SHP77 (cell line): ENCODE measurements at places on chromosomes 3 and 15.

DNA sequence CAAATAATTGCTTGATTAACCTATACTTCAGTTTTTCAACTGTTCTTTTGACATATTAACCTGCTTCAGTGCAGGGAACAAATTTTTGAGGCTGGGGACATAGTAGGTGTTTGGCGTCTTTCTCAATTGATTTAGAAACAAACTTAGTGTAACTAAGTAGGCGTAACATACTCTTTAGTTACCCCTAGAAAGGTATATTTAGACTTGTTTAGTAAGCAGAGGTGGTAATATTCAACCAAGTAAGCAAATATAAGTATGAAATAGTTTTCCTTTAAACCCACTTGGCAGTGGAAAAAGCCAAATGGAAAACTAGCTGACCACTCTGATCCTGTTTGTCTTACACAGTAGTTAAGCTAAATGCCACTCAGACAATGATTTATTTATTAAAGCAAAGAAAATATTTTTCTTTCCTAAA lies 113.2 kb downstream of the MBNL1 start:
- DNase-seq = no peak

GRCh38 chr3:72591522-72592421 lies 256.5 kb downstream of the SHQ1 start:
- no peak for DNase-seq

GRCh38 chr15:63276342-63277037 lies 915 bp upstream of the APH1B start:
- DNase-seq = no peak

DNA sequence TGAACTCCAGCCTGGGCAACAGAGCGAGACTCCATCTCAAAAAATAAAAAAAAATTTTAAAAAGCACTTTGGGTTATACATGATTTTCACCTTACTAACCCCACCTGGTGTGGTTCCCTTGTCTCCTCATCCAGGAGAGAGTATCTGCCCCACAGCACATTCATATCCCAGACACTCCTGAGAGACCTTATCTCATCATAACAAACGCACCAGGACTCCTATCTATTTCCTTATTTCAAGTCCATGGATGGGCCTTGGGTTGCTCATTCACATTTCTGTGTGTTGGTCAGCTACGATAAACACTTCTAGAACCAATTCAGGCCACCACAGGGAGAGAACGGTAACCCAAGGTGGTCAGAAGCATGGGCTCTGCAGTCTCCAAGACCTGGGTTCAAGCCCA lies 88.6 kb upstream of the SPATA12 start:
- DNase-seq = no peak

DNA sequence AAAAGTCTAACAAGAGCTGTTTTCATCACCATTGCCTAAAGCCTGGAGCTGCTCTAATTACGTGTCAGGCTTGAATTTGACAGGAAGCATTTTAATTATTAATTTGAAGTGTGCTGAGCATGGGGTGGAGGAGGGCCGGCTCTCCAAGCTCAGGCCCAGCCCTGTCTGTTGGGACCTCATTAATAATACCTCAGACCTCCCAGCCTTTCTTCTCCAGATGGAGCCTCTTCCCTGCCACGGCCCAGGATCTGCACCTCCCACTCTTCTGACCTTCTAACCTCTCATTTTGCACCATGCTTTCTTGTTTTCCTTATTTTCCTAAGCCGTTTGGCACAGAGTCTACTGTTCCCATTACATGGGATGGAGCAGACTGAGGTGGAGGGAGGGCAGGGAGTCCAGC lies 30.0 kb downstream of the INSYN1 start:
- DNase-seq = no peak

- no peak for DNase-seq
Measured at GRCh38 chr3:101943029-101943428, 93.7 kb downstream of the NFKBIZ start.

DNA sequence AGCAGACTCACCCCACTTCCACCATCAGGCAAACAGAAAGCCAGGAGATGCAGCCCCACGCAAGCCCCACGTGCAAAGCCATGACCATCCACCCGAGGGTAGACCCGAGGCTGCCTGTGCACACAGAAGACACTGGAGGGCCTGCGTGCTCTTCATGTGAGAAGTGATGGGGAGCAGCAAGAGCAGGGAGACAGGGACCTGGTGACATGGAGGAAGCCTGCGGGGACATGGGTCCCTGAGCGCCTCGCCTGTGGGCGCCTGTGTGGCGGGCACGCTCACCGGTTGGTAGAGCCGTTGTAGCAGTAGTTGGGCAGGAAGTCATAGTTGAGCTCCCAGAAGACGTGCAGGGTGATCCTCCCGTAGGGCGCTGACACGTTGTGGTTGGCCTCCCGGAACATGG lies 65.0 kb downstream of the NIPA2 start:
- no peak for DNase-seq
